Vagina (tissue), 2 donors: ENCODE measurements at places on chromosomes 2 and 18.

DNA sequence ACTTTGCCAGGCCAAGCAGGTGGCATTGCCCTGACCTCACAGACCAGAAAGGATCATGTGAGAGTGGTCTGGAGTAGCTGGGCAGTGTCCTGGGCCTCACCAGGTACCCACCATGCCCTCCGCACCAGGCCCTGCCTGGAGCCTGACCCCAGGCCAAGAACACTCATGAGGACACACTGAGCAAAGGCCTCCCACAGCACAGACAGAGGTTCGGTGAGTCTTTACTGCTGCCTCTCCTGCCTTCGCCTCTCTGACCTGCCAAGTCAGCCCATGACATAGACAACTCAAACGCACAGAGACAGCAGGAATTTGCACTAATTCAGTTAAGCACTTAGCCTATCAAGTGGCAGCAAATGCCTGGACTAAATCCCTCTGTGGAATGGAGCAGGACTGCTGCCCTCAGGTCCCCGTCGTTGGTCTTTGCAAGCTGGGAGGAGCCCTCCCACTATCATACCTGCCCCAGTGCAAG, 62.5 kb downstream of the RHOB start:
- DNase-seq, result no peak
- H3K4me1 ChIP-seq, result peaks cover 28% of the 10 kb centered on the region
- H3K27me3 ChIP-seq, result no peaks in the 10 kb centered on the region

DNA sequence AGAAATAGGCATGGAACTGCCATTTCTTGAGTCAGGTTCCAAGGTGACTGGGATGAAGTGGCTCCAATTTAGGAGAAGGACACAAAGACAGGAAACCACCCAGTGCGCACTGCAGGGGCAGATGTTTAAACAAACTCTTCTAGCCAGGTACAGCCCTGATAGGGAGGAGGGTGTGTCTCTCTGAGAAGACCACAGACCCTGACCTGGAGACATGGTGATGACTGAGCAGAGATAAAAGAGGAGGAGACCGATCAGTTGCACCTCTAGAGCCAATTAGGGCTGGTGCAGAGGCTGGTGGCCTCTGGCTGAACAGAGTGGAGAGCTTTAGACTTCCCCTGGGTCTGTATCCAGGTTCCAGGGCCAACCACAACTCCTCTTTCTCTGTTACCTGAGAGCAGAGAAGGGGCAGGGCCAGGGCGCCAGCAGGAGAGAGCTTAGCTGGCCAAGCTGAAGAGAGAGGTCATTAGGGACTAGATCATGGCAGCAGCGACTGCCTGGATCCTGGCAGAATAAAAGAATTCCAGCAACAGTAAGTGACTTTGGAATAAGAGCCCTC, 5.4 kb upstream of the SPOPL start:
- DNase-seq, result no peak
- H3K4me3 ChIP-seq, result no peak overlapping the region
- no peak overlapping the region for H3K27ac ChIP-seq
- H3K27me3 ChIP-seq, result no peaks in the 10 kb centered on the region
- peaks cover 9% of the 10 kb centered on the region for H3K4me1 ChIP-seq

DNA sequence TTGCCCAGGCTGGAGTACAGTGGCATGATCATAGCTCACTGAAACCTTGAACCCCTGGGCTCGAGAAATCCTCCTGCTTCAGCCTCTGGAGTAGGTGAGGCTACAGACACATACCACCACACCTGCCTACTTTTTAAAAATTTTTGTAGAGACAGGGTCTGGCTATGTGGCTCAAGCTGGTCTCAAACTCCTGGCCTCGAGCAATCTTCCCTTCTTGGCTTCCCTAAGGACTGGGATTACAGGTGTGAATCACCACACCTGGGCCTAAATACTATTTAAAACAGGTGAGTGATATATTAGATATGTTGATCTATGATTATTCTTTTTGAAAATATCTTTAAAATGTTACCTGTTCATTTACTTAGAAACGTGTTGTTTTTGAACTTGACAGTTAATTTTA, 57.2 kb downstream of the MOGAT1 start:
- DNase-seq, result no peak
- no peaks in the 10 kb centered on the region for H3K4me1 ChIP-seq
- H3K4me3 ChIP-seq, result no peak overlapping the region
- H3K27ac ChIP-seq, result no peak overlapping the region
- no peaks in the 10 kb centered on the region for H3K36me3 ChIP-seq
- H3K27me3 ChIP-seq, result no peaks in the 10 kb centered on the region

GRCh38 chr2:118251427-118251826, 163.2 kb downstream of the INSIG2 start:
- no peak overlapping the region for H3K27ac ChIP-seq
- H3K4me3 ChIP-seq, result no peak overlapping the region
- no peaks in the 10 kb centered on the region for H3K36me3 ChIP-seq
- DNase-seq, result peak; percentile 13

DNA sequence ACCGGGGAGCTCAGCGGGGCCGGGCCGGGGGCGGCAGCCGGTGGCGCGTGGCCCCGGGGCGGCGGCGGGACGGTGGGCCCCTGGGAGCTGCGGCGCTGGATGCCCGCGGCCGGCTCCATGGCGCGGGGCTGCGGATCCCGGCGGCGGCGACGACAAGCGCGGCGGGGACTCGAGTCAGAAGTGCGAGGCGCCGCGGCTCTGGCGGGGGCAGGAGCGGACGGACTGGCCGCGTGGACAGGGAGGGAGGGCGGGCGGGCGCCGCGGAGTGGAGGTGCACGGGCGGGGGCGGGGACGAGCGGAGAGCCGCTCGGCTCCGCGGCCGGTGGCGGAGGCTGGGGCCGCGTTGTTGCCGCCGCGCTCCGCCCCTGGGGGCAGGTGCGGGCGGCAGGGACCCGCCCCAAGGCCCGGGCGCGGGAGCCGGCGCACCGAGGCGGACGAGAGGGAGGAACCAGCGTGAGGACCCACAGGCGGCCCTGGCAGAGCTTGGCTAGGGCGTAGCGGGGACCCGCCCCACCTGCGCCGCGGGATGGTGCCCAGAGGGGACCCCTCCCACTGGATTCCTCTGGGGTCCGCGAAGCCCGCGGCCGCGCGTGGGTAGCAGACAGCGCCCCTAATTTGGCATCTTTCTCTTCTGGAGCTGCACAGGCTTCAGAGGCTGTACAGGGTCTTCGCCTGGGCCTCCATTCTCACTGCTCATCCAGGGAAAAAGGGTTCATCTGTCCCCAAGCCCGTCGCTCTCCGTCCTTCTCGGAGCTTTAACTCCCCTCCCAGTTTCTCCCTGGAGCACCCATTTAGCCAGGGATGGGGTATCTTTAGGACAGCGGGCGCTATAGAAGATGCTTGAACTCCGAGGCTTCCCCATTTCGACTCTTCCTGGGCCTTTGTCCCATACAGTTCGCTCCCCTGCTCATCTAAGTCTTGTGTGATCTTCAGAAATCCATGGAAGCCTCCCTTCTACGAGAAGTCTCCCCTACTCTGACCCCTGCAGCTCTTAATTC, at the start of gene TMEM163:
TSS of gene TMEM163 (minus strand) at position 184 of the 998 bp plus-strand sequence.
- H3K4me3 ChIP-seq, result peak within 1 kb of the TSS; percentile 19
- peaks cover 11% of the 10 kb centered on the region for H3K4me1 ChIP-seq
- H3K27ac ChIP-seq, result no peak within 1 kb of the TSS
- no peaks in the 10 kb centered on the region for H3K36me3 ChIP-seq
- DNase-seq, result no peak

GRCh38 chr2:9950521-9951271, 797 bp upstream of the GRHL1 start:
- peak overlapping the region; percentile 81 for H3K4me3 ChIP-seq
- H3K4me1 ChIP-seq, result no peaks in the 10 kb centered on the region
- H3K27ac ChIP-seq, result peak overlapping the region; percentile 83
- no peak for DNase-seq

GRCh38 chr2:96856776-96857666, 795 bp downstream of the ANKRD39 start:
- H3K27ac ChIP-seq, result peak overlapping the region; percentile 79
- DNase-seq, result no peak
- H3K4me1 ChIP-seq, result peaks cover 49% of the 10 kb centered on the region
- H3K27me3 ChIP-seq, result no peaks in the 10 kb centered on the region
- peak overlapping the region; percentile 63 for H3K4me3 ChIP-seq

GRCh38 chr2:184125867-184126266, 472.5 kb upstream of the ZNF804A start:
- H3K4me1 ChIP-seq, result no peaks in the 10 kb centered on the region
- no peaks in the 10 kb centered on the region for H3K27me3 ChIP-seq
- no peak overlapping the region for H3K4me3 ChIP-seq

GRCh38 chr2:145961846-145962245, 1441.9 kb upstream of the ZEB2 start:
- H3K4me1 ChIP-seq, result no peaks in the 10 kb centered on the region
- H3K27me3 ChIP-seq, result no peaks in the 10 kb centered on the region
- no peak overlapping the region for H3K4me3 ChIP-seq
- H3K27ac ChIP-seq, result no peak overlapping the region

DNA sequence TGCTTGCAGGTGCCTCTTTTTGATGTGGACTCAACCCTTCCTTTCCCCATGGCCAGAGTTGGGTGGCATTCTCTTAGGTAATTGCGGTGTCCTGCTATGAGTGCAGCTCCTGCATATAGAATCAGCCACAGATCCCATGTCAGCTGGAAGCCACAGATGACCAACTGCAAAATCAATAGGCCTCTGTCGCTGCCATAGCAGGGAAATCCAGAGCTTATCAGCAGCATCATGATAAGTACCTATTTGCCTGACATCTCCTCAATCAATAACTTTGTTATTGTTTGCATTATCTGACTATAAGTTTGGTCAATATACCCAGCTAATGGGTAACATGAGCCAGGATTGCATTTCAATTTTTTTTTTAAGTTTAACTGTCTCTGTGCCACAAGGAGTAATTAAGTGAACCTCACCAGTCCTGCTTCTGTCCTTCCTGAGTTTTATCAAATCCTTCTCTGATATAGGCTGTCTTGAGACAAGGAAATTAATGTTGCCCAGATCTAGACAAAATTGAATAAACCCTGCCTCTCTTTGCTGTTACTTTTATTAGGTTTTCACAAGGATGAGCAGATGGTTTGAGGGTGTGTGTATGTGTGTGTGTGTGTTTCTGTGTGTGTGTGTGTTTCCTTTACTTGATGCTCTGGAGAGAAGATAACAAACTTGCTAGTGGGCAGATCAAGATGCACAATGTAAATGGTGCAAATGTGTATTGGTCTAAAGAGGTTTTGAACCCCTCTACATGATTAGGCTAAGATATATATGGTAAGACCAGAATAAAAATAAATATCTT, 59.6 kb upstream of the CREB1 start:
- no peak overlapping the region for H3K27ac ChIP-seq
- DNase-seq, result no peak
- H3K27me3 ChIP-seq, result no peaks in the 10 kb centered on the region
- H3K4me3 ChIP-seq, result no peak overlapping the region
- H3K4me1 ChIP-seq, result peaks cover 8% of the 10 kb centered on the region
- no peaks in the 10 kb centered on the region for H3K36me3 ChIP-seq
